ENCODE measurements at places on chromosomes 12 and 14. TPM values are rescaled to one million over a fixed set of nuclear protein-coding genes. Genes with fewer than 3 reads are reported as not detected.

- DNase-seq, result no peak
Measured at GRCh38 chr12:113469224-113469948, 2.3 kb downstream of the LHX5 start.

- no peak for DNase-seq
Measured at GRCh38 chr12:88272456-88272855, 130.3 kb downstream of the TMTC3 start.

DNA sequence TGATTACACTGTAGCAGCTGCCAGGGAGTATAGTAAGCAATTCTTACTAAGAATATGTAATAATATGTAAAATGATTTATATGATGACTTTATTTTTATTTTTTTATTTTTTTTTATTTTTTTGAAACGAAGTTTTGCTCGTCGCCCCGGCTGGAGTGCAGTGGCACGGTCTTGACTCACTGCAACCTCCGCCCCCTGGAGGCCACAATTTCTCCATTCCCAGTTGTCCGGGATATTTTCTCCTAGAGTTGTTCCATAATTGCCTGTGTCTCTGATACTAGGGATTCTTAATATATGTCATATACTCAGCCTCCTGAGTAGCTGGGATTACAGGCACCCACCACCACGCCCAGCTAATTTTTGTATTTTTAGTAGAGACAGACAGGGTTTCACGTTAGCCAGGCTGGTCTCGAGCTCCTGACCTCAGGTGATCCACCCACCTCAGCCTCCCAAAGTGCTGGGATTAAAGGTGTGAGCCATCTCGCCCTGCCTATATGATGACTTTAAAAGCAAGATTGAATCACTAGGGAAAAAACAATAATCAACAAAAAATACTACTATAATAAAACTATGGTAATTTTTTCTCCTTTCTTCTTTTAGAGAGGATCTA is 12.2 kb upstream of the ITPR2 start:
- DNase-seq, result no peak

DNA sequence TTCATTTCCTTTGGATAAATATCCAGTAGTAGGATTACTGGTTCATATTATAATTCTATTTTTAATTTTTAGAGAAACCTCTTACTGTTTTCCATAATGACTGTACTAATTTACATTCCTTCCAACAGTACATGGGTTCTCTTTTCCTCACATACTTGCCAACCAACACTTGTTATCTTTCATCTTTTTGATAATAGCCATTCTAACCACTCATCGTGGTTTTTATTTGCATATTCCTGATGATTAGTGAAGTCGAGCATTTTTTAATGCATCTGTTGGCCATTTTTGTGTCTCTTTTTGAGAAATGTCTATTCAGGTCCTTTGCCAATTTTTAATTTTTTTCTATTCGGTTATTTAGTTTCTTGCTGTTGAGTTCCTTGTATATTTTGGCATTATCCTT is 457.7 kb upstream of the PDE3A start:
- no peak for DNase-seq

Gene PTGDR
- total RNA-seq, result 0.58 TPM

DNA sequence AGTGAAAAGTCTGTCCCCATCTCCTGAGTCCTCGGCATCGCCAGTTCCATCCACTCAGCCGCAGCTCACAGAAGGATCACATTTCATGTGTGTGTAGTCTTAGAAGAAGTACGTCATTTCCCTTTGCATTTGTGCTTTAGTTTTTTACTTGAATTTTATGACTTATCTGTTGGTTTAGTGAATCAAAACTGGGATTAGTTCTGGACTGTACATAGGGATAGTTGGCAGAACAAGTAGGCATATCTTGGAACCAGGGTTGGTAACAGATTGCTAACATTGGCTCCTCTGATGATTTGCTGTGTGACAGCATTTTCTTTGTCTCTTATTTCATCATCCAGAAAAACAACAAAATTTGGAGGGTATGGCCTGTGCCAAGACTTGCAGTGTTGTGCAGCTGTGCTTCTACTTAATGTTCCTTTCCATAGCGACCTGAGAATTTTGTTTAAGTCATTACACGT is 69.6 kb upstream of the AEBP2 start:
- DNase-seq, result no peak

- no peak for DNase-seq
Measured at GRCh38 chr12:111412830-111413441, 7.2 kb downstream of the SH2B3 start.

Gene CD69
- 13.7 TPM for total RNA-seq

Gene TTC9
- 1.7 TPM for total RNA-seq

DNA sequence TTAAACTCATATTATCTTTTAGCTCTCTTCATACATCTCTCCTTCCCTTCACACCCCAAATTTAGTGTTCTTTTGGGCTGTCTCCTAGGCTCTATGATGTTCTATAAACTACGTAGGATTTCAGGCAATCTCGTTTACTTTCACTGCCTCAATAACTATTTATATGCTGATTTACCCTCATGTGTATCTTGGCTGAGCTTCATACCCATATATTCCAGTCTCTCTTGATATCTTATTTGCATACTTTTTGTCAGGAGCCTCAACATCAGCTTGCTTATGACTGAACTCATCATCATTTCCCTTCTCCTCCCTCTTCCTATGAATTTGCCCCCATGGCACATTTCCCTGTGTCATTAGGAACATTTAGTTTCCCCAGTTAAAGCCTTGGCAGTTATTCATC is 262.1 kb upstream of the FBXO33 start:
- DNase-seq, result no peak

DNA sequence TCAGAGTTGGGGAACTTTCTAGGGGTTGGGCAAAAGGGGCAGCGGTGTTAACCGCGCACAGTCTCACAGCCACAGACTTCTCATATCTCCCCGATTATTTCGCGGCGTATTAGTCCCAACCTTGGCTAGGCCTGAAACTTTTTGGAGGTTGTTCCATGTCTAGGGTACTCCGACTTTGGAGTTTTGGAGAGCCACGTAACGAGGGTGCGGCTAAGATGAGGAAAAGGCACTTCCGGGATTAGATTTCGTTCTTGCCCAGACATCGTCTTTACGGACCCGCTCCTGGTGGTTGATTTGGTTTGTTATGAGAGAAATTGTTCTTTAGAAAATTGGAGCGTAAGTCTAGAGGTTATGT is 513 bp downstream of the CCNK start:
- peak; percentile 5 for DNase-seq

Gene NFE2
- total RNA-seq, result 0.63 TPM

DNA sequence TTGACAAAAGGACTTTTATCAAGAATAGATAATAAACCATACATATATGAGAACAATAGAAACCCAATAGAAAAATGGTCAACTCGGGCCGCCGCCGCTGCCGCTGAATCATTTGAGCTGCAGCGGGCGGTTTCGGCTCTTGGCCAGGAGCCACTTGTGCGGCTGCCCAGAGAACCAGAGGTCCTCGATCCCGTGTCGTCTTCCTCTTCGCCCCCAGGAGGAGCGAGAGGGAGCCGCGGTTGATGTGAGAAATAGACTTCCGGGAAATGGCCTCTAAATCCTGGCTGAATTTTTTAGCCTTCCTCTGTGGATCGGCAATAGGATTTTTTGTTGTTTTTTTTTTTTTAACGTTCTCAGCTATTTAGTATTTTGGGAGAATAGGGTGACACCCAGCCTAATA is 44.8 kb downstream of the CPSF6 start:
- DNase-seq, result peak; percentile 46

Gene NDUFB1
- total RNA-seq, result 188 TPM

GRCh38 chr14:61841145-61841544 is 78.9 kb downstream of the SNAPC1 start:
- peak; percentile 33 for DNase-seq

- DNase-seq, result no peak
Measured at GRCh38 chr14:88247228-88247627, 75.8 kb downstream of the KCNK10 start.

GRCh38 chr12:45613296-45613695 is 116.2 kb upstream of the ARID2 start:
- DNase-seq, result no peak

Gene CYP27B1
- total RNA-seq, result 0.16 TPM

DNA sequence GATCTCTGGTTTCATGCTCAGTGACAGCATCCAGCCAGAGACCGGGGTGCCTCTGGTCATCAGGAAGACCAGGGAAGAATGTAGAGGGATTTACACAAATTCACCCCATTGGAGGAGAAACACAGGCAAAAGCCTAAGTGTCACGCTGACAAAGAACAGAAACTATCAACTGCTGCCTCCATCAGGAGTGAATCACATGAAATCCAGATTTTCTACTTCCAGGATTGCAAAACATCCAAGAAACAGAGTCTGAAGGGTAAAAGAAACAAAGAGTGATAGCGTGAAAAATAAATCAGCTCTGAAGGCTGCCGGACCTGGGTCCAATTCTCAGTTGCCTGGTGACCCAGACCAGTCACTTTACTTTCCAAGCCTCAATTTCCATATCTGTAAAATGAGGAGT is 136.1 kb upstream of the MAP1LC3B2 start:
- DNase-seq, result no peak

GRCh38 chr12:25694072-25694471 is 141.0 kb upstream of the LMNTD1 start:
- peak; percentile 35 for DNase-seq

Gene CCDC60
- total RNA-seq, result 5.6 TPM

DNA sequence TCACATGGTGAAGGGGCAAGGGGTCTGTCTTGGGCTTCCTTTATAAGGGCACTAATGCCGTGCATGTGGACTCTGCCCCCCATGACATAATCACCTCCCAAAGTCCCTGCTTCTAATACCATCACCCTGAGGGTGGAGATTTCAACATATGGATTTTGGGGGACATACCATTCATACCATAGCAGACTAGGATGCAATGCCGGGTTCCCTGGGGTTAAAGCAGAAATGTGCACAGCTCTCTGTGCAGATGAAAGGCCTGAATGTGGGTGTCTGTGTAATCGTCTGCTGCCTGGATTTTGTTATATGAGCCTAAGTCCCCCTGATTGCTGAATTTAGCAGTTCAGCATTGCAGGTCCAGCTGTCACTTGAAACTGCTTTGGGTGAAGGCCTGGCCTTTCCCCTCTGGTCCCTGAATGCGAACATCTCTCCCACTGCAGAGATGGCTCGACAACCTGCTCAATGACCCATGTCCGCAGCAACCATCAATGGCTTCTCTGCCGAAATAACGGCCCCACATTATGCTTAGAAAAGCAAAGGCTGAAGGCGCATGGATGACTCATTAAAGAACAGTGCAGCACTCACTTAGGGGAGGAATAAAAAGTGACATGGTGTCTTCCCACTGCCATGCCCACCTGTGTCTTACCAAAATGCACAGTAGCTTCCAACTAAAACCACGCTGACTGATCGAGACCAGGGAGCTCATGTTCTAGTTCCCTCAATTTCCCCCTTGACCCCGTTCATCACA is 286.3 kb downstream of the DPF3 start:
- DNase-seq, result no peak

GRCh38 chr14:74929242-74929641 is 6.2 kb upstream of the RPS6KL1 start:
- no peak for DNase-seq

Gene KNTC1
- 73.9 TPM for total RNA-seq

GRCh38 chr14:81765651-81766275 is 232.1 kb upstream of the SEL1L start:
- no peak for DNase-seq

GRCh38 chr14:20413744-20414082 is 412 bp upstream of the TEP1 start:
- no peak for DNase-seq

DNA sequence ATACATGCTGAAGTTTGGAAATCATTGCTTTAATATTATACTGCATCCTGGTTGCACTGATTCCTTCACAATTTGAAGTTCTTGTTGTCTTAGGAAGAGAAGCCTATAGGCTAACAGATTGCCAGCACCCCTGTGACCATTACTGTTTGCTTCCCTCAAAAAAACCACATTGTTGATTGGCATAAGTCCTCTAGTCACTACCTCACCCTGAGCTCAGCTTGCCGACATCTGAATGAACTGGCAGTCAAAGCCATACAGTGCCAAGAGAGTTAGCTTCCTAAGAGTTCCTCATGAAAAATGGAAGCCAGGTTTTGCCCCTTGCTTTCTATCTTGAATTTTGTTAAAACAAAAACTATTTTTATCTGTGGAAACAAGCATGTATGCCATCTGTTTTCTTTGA is 276.1 kb downstream of the SYT1 start:
- DNase-seq, result no peak

Gene TBX3
- 123 TPM for total RNA-seq

Gene ACAD10
- total RNA-seq, result 27.5 TPM

GRCh38 chr12:122457627-122458026 is 35.2 kb upstream of the CLIP1 start:
- DNase-seq, result no peak

Gene NKX2-1
- not detected for total RNA-seq

GRCh38 chr12:130334937-130335336 is 2.8 kb upstream of the PIWIL1 start:
- DNase-seq, result no peak
